ENCODE measurements at places on chromosomes 3 and 15. TPM values are rescaled to one million over a fixed set of nuclear protein-coding genes. Genes with fewer than 3 reads are reported as not detected.

WDR49 gene
- total RNA-seq: 1.4 TPM

ARHGAP31 gene
- 1.8 TPM for total RNA-seq

BCHE gene
- not detected for total RNA-seq

BUB1B gene
- 0.77 TPM for total RNA-seq

ILDR1 gene
- not detected for total RNA-seq

PPM1L gene
- total RNA-seq: 4.1 TPM

COL8A1 gene
- not detected for total RNA-seq

- DNase-seq: no peak
- no peaks in the 10 kb centered on the region for H3K36me3 ChIP-seq
- no peak overlapping the region for H3K4me3 ChIP-seq
- no peaks in the 10 kb centered on the region for H3K4me1 ChIP-seq
- no peaks in the 10 kb centered on the region for H3K27me3 ChIP-seq
These were observed 74.2 kb downstream of the HMCES start for GRCh38 chr3:129352650-129353588.

DNA sequence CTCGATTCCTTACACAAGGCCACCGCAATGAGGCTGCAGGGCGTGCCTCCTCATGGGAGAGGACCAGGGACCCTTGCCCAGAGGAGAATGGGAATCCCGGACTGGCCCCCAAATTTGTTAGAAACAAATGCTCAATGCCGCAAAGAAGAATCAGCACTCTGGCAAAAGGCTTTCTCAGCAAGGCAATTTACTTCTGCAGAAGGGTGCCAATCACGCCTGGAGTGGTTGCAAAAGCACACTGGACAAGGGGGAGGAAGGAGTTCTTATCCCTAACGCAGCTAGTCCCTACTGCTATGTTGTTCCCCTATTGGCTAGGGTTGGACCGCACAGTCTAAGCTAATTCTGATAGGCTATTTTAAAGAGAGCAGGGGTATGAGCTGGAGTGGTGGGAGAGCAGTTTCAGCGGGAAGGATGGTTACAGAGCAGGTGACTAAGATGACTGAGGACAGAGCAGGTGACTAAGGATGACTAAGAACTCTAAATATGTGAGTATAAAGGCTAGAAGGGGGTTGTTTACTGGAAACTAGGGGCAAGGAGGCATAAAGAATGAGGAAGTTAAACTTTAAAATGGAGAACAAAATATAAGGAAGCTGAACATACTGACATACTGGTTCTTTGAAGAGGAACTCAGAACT, 48.5 kb downstream of the KATNBL1 start:
- DNase-seq: no peak
- peaks cover 1% of the 10 kb centered on the region for H3K4me1 ChIP-seq
- H3K36me3 ChIP-seq: peaks cover 38% of the 10 kb centered on the region
- H3K27me3 ChIP-seq: no peaks in the 10 kb centered on the region

- no peaks in the 10 kb centered on the region for H3K36me3 ChIP-seq
- no peak overlapping the region for H3K4me3 ChIP-seq
- H3K27me3 ChIP-seq: no peaks in the 10 kb centered on the region
- no peak for DNase-seq
- H3K4me1 ChIP-seq: no peaks in the 10 kb centered on the region
- H3K27ac ChIP-seq: no peak overlapping the region
These were observed 88.4 kb upstream of the PLSCR4 start for GRCh38 chr3:146339349-146339748.

GRCh38 chr3:152472672-152472954, 203.9 kb downstream of the MBNL1 start:
- no peaks in the 10 kb centered on the region for H3K27me3 ChIP-seq
- H3K4me3 ChIP-seq: peak overlapping the region; percentile 80
- H3K36me3 ChIP-seq: no peaks in the 10 kb centered on the region
- no peak for DNase-seq
- H3K4me1 ChIP-seq: peaks cover 15% of the 10 kb centered on the region
- peak overlapping the region; percentile 75 for H3K27ac ChIP-seq

- H3K36me3 ChIP-seq: no peaks in the 10 kb centered on the region
- no peak overlapping the region for H3K4me3 ChIP-seq
- no peak for DNase-seq
- no peak overlapping the region for H3K27ac ChIP-seq
- H3K27me3 ChIP-seq: peaks cover 21% of the 10 kb centered on the region
These were observed 322.8 kb downstream of the UACA start for GRCh38 chr15:70440416-70441138.

DNA sequence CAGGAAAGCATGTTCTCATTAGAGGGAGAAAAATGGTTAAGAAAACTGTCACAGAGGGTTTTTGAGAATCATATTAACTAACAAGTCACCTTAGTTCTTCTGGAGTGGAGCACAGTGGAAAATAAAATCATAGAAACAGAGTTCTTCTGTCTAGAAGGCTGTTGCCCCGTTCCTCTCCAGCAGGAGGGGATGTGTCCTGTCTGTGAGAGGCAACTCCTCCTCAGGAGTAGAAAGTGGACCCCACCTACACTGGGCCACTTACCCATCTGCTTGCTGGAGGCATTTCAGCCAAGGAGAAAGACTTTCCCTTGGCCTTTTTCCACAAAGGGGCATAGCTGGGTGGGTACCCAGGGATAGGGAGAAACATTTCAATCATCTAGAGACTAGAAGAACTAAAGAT, 106.6 kb downstream of the SSR3 start:
- no peak for DNase-seq
- H3K27ac ChIP-seq: no peak overlapping the region
- no peak overlapping the region for H3K4me3 ChIP-seq
- H3K4me1 ChIP-seq: no peaks in the 10 kb centered on the region

DNA sequence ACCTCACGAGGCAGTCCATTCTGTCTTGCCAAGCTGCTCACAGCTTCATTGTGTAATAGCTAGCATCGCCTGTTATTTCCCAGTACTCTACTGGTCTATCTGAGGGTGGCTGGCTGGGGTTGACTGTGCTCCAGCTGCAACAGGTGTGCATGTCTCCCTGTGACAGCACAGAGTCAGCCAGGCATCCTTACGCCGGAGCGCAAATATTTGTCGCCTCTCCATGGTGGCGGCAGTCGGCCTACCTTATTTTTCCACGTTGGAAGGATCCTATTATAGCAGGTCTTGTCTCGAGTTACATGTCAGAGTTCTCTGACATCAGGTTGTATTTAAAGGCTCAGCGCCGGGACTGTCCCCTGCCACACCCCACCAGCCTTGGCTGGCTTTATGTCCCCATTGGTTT, 307.1 kb downstream of the TLE3 start:
- H3K27me3 ChIP-seq: peaks cover 10% of the 10 kb centered on the region
- no peaks in the 10 kb centered on the region for H3K4me1 ChIP-seq
- no peaks in the 10 kb centered on the region for H3K36me3 ChIP-seq

GRCh38 chr15:33746203-33746602, 222.1 kb upstream of the CHRM5 start:
- no peaks in the 10 kb centered on the region for H3K36me3 ChIP-seq
- peak overlapping the region; percentile 13 for H3K27ac ChIP-seq
- no peak for DNase-seq

GRCh38 chr3:134249296-134249841, 1.3 kb downstream of the RYK start:
- no peaks in the 10 kb centered on the region for H3K27me3 ChIP-seq
- peak; percentile 36 for DNase-seq
- H3K36me3 ChIP-seq: peaks cover 3% of the 10 kb centered on the region
- H3K4me3 ChIP-seq: peak overlapping the region; percentile 87

DNA sequence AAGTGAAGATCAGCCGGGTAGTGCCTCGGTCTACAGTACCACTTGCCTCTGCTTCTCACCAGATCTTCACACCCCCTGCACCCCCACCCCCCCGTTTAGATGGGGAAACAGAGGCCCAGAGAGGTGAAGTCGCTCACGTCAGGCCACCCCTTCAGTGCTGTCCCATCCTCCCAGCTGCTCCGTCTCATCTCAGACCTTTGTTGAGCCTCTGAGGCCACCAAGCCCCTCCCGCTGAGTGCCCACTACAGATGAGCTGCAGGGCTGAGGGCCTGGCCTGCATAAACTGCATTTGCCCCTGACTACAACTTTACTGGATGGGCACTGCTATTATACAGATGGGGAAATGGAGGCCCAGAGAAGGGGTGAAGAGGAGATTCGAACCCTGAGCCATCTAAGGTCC, 35.8 kb downstream of the ADAMTS7 start:
- DNase-seq: no peak
- no peak overlapping the region for H3K27ac ChIP-seq
- H3K36me3 ChIP-seq: no peaks in the 10 kb centered on the region
- H3K27me3 ChIP-seq: peaks cover 1% of the 10 kb centered on the region
- no peak overlapping the region for H3K4me3 ChIP-seq

DNA sequence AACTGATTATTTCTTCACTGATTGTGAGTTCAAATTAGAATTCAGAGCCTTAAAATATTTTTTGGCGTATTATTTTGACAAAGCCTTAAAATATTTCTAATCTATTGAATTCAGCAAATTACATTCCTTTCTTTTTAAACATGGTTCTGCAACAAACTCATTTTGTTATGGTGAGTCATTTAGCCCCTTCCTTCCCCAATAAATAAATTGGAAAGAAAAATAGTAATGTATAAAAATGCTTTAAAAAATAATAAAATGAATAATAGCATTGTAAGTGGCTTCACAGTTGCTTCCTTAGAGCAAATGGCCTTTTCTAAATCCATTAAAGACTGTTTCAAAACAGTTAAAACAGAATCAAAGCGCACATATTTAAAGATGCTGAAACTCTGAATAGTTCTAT, 12.1 kb downstream of the CSNK1G1 start:
- peak overlapping the region; percentile 3 for H3K27ac ChIP-seq
- no peak overlapping the region for H3K4me3 ChIP-seq
- H3K4me1 ChIP-seq: peaks cover 28% of the 10 kb centered on the region
- peaks cover 8% of the 10 kb centered on the region for H3K36me3 ChIP-seq
- H3K27me3 ChIP-seq: no peaks in the 10 kb centered on the region
- DNase-seq: no peak

DNA sequence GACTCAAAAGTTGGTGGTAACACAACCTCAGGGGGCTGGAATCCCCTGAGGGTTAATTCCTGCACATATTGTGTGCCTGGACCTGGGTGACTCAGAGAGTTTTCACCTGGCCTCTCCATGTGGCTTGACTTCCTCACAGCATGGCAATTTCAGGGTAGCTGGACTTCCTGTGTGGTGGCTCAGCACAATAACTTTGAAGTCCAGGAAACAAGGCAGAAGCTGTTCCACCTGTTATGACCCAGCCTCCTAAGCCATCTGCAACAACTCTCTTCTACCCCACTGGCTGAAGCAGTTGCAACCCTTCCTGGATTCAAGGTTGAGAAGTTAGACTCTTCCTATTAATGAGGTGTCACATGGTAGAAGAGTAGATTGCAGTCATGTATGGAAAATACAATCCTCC, 58.4 kb downstream of the EDEM1 start:
- H3K27ac ChIP-seq: no peak overlapping the region
- H3K27me3 ChIP-seq: no peaks in the 10 kb centered on the region
- no peak overlapping the region for H3K4me3 ChIP-seq
- H3K36me3 ChIP-seq: no peaks in the 10 kb centered on the region
- H3K4me1 ChIP-seq: peaks cover 8% of the 10 kb centered on the region
- no peak for DNase-seq

DNA sequence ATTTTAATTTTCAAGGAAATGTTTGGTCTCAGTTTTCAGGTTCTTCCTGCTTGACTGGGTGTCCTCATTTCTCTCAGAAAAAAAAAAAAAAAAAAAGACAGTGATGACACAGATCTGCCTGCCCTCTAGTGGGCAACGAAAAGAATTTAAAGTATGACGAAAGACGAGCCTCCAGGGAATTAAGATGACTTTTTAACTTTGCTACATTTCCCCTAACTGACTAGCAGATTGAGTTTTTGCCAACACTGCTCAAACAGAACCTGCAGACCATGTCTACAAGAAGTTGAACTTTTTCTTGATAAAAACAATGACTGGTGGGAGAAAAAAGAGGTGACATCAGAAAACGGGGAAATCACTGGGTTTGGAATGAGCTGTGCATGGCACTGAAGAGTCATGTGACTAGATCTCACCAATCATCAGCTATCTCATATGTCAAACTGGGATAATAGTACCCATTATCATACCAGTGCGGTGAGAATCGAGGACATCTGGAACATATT, 40.8 kb downstream of the EOMES start:
- H3K27ac ChIP-seq: no peak overlapping the region
- peaks cover 6% of the 10 kb centered on the region for H3K27me3 ChIP-seq
- H3K4me1 ChIP-seq: peaks cover 2% of the 10 kb centered on the region
- H3K4me3 ChIP-seq: peak overlapping the region; percentile 52
- H3K36me3 ChIP-seq: no peaks in the 10 kb centered on the region

- no peak overlapping the region for H3K27ac ChIP-seq
- H3K4me3 ChIP-seq: no peak overlapping the region
- H3K36me3 ChIP-seq: peaks cover 4% of the 10 kb centered on the region
- no peak for DNase-seq
These were observed 8.0 kb downstream of the DNAJA4 start for GRCh38 chr15:78272316-78272715.

DNA sequence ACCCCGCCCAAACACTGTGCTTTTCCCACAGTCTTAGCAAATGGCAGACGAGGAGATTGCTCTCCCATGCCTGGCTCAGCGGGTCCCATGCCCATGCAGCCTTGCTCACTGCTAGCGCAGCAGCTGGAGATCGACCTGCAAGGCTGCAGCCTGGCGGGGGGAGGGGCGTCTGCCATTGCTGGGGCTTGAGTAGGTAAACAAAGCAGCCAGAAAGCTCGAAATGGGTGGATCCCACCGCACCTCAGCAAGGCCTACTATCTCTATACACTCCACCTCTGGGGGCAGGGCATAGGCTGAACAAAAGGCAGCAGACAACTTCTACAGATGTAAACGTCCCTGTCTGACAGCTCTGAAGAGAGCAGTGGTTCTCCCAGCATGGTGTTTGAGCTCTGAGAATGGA, 27.2 kb upstream of the WDR5B start:
- peaks cover 10% of the 10 kb centered on the region for H3K4me1 ChIP-seq
- no peak for DNase-seq
- no peak overlapping the region for H3K27ac ChIP-seq
- H3K36me3 ChIP-seq: peaks cover 78% of the 10 kb centered on the region
- H3K4me3 ChIP-seq: no peak overlapping the region
- H3K27me3 ChIP-seq: no peaks in the 10 kb centered on the region

DNA sequence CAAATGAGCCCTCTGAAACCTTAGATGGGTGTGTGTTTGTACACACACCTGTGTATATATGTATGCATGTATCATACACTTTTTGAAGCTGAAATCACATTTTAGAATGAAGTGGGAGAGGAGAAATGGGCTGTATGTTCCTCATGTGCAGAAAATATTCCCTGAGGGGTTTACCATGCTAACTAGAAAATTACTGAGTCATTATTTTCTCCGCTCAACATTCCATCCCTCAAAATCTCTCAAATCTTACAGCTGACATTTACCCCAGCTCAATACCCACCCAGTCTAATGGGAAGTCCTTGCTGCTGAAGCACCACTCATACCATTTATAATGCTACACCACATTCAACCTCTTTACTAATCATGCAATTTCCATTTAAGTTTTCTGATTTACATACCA, 138.6 kb downstream of the P2RY1 start:
- no peak overlapping the region for H3K27ac ChIP-seq
- DNase-seq: no peak
- H3K4me3 ChIP-seq: no peak overlapping the region
- no peaks in the 10 kb centered on the region for H3K36me3 ChIP-seq
- no peaks in the 10 kb centered on the region for H3K27me3 ChIP-seq

- peaks cover 15% of the 10 kb centered on the region for H3K27me3 ChIP-seq
- no peak for DNase-seq
- no peaks in the 10 kb centered on the region for H3K36me3 ChIP-seq
- no peak overlapping the region for H3K4me3 ChIP-seq
- H3K4me1 ChIP-seq: no peaks in the 10 kb centered on the region
- H3K27ac ChIP-seq: no peak overlapping the region
These were observed 347.0 kb upstream of the LMCD1 start for GRCh38 chr3:8154617-8155016.

- H3K36me3 ChIP-seq: peaks cover 5% of the 10 kb centered on the region
- no peaks in the 10 kb centered on the region for H3K27me3 ChIP-seq
- H3K4me1 ChIP-seq: no peaks in the 10 kb centered on the region
- no peak overlapping the region for H3K4me3 ChIP-seq
- no peak overlapping the region for H3K27ac ChIP-seq
- no peak for DNase-seq
These were observed 68.8 kb upstream of the MEX3B start for GRCh38 chr15:82114660-82115059.

All from naive thymus-derived CD8-positive, alpha-beta T cell (primary cell).